ENCODE measurements at places on chromosomes 1 and 21.

DNA sequence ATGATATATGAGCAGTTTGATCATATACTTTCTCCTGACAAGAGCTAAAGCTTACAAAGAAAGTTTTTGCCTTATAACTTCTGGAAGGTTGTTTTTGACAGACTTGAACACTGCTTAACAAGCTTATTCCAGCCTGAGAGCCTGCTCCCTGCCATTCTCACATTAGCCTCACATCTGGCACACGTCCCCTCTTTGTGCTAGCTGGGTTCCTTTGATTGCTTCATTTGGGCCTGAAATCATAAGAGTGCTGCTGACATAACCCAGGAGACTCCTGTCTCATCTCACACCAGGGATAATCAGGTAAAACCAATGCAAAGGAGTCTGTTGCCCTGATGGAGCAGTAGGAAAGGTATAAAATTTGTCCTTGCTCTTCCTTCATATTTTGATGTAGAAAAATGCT is 1411.7 kb upstream of the B3GALT2 start:
- DNase-seq: no peak

- no peak for DNase-seq
These were observed 7.2 kb downstream of the CBR1 start for GRCh38 chr21:36076878-36077655.

- DNase-seq: no peak
These were observed 13.8 kb downstream of the TP53BP2 start for GRCh38 chr1:223831755-223832636.

- DNase-seq: no peak
These were observed 9.8 kb upstream of the COL6A1 start for GRCh38 chr21:45971616-45972352.

DNA sequence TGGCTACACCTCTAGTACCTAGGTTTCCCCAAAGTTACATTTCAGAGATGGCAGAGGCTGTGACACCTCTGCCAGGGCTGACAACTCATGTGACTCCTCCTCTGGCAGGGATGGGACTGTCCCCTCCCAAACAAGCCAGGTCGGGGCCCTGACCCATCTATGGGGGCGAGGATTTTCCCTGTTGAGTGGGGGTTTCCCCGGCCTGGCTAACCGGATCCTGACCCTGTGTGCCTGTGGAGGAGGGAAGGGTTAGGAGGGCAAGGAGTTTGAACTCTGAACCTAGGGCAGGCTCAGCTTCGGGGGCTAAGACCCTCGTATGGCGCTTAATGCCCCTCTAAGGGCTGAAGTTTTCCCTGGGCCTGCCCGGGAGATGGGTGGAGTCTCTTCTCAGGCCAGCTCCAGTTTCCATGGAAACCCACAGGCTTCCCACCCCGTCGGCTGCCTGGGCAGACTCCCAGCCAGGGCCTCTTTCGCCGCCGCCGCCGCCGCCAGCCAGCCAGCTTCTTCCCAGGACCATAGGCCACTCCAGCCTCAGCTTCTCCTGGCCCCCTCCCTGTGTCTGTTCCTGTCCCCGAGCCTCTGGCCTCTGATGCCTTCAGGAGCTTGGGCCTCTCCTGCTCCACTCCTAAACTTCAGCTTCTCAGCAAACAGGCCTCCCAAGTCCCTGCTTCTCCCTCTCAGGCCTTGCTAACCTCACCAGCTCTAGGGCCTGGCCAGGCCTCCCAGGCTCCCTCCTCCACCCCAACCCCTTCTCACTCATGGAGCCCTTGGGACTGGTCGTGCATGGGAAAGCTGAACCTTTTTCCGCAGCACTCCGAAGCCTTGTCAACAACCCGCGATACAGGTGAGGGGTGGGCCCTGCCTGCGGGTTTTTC is at the start of gene BTBD19:
Gene BTBD19, plus strand, starts transcription at position 461 of the 875 bp plus-strand sequence. Its CDS starts 298 bp downstream, at position 759.
- DNase-seq: peak; percentile 81

GRCh38 chr1:45522324-45523104 is 830 bp upstream of the PRDX1 start:
- no peak for DNase-seq

DNA sequence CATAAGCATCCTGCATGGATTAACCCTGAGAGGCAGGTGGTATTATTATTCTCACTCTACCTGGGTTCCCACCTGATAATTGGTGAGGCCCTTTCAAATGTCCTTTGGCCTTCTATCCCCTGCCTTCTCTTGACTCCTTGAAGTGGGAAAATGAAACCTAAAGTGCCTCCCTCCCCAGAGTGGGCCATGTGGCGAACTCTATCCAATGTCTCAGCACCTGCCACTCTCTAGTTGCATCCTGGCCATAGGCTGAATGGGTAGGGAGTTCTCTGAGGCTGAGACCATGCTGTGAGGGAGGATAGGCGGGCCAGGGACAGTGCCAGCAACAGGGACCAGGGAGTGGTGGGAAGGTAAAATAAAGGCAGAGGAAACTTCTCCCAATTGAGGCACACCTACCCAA is 35.3 kb downstream of the ELF3 start:
- DNase-seq: no peak

- DNase-seq: no peak
These were observed 67.7 kb upstream of the C1orf87 start for GRCh38 chr1:60141276-60141675.

GRCh38 chr1:75129660-75129982 is 4.6 kb upstream of the LHX8 start:
- DNase-seq: no peak

GRCh38 chr1:56676571-56677035 is 31.5 kb downstream of the PRKAA2 start:
- DNase-seq: no peak

DNA sequence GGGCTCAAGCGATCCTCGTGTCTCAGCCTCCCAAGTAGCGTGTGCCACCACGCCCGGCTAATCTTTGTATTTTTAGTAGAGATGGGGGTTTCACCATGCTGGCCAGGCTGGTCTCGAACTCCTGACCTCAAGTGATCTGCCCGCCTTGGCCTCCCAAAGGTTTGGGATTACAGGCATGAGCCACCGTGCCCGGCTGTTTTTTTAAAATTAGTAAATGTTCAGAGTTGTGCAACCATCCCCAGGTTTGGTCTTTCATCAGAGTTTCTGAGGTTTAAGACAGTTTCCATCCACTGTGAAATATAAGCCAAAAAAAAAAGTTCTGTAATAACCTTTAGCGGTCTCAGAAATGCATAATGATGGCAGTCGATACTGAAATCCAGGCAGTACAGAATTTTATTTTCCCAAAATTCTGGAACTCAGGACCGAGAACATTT is 550 bp upstream of the SYT11 start:
- DNase-seq: no peak

DNA sequence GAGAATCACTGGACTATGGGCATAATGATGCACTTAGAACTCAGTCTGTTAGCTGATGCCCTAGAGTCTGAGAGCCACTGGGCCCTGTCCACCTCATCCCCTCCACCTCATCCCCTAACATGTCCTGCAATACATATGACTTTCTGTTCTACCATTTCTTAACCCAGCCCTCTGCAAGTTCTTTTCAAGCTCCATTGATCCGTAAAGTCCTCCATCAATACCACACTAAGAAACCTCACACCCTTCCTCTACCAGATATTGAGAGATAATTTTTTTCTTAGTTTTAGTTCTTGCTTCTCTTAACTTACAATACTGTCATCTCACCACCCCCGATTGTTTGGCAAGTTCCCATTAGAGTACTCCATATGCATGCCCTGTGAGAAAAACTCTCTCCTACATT is 22.1 kb downstream of the FCRL4 start:
- no peak for DNase-seq

- DNase-seq: no peak
These were observed 631.6 kb upstream of the CAMK1G start for GRCh38 chr1:208951908-208952307.

- DNase-seq: no peak
These were observed 32.5 kb upstream of the COL6A2 start for GRCh38 chr21:46065215-46065913.

DNA sequence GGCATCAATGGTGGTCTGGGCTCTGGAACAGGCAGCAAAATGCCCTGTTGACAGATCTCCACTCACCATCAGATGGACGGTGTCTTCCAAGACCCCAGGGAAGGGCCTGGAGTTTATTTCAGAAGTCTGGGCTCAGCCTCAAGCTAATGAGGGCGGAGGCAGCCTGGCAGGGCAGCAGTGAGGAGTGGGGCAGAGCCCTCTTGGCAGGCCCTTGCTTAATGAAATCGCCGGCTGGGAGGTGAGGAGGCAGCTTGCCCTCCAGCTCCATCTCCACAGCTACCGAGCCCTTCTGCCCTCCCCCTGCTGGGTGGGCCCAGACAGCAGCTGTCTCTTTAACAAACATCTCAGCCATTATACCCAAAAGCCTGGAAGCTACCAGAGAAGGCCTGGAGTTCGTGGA is 22.0 kb upstream of the GRIK3 start:
- DNase-seq: no peak

DNA sequence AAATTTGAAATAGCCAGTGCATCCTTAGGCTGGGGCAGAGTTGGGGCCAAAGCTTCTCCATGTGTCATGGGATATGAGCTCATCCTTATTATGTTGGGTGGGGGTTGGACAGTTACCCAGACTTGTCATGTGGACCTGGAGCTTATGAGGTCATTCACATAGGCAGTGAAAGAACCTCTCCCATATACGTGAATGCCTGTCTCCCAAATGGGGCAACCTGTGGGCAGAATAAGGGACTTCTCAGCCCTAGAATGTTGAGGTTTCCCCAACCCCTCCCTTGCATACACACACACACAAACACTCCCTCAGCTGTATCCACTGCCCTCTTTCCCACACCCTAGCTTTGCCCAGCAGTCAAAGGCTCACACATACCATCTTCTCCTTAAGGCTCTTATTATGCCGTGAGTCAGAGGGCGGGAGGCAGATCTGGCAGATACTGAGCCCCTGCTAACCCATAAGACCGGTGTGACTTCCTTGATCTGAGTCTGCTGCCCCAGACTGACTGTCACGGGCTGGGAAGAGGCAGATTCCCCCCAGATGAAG is 2.3 kb upstream of the IVL start:
- no peak for DNase-seq

- DNase-seq: no peak
These were observed 48.7 kb downstream of the EIF2D start for GRCh38 chr1:206563367-206564207.

DNA sequence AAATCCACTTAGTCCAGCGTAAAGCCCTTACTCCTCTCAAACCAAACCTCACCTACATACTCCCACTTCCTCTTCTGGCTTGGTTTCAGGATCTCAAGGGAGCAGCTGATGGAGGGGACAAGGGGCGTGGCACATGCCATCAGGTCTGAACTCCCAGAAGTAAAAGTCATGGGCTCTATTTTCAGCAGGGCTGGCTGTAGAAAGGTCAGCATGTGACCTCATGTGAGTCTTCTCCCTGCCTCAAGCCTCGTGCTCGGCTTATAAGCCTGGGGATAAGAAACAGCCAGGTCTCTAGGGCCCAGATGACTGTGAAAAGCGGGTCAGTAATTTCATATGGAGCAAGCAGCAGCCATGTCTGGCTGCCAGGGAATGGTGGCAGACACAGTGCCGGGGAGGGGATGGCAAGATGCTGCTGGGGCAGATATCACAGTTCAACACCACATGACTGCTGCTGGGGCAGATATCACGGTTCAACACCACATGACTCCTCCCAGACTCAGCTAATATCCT is 227.9 kb downstream of the KCNH1 start:
- no peak for DNase-seq

- DNase-seq: no peak
These were observed 80.1 kb downstream of the SPAG17 start for GRCh38 chr1:118104951-118105350.

GRCh38 chr1:3034728-3035562 is 13.7 kb downstream of the ACTRT2 start:
- DNase-seq: no peak

- no peak for DNase-seq
These were observed 1.2 kb downstream of the HP1BP3 start for GRCh38 chr1:20785907-20786252.

GRCh38 chr1:163561580-163562295 is 240.0 kb downstream of the NUF2 start:
- DNase-seq: no peak

- DNase-seq: no peak
These were observed 6.7 kb downstream of the GADD45A start for GRCh38 chr1:67691712-67692111.

DNA sequence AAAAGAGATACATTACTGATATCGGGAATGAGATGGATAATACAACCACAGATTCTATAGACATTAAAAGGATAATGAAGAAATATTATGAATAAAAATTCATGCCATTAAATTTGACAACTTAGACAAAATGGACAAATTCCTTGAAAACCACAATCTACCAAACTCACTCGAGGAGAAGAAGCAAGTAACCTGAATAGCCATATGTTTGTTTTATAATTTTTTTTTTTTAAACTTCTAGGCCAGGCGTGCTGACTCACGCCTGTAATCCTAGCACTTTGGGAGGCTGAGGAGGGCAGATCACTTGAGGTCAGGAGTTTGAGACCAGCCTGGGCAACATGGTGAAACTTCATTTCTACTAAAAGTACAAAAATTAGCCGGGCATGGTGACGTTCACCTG is 327.9 kb downstream of the VAV3 start:
- DNase-seq: no peak

- DNase-seq: no peak
These were observed 77.2 kb downstream of the SCCPDH start for GRCh38 chr1:246801241-246802020.

- DNase-seq: no peak
These were observed 228.4 kb downstream of the RYR2 start for GRCh38 chr1:237270353-237270752.

GRCh38 chr1:221945669-221946068 is 203.8 kb upstream of the DUSP10 start:
- no peak for DNase-seq

- no peak for DNase-seq
These were observed 801 bp downstream of the TRAF5 start for GRCh38 chr1:211327346-211327921.

GRCh38 chr1:205449750-205450443 is 5.9 kb downstream of the BLACAT1 start:
- DNase-seq: no peak

GRCh38 chr1:6500544-6501278 is 9.2 kb upstream of the PLEKHG5 start:
- no peak for DNase-seq

GRCh38 chr1:1281533-1282321 is 1.5 kb downstream of the SCNN1D start:
- no peak for DNase-seq

DNA sequence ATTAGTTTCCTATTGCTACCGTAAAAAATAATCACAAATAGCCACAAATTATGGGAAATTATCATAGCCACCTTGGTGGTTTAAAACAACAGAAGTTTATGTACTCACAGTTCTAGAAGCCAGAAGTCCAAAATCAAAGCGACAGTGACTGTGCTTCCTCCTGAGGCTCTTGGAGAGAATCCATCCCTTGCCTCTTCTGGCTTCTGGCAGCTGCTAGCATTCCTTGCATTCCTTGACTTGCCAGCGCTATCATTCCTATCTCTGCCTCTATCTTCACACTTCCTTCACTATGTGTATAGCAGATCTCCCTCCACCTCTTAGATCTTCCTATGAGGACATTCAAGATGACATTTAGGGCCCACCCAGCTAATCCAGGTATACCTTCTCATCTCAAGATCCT is 180.1 kb upstream of the USP25 start:
- no peak for DNase-seq

GRCh38 chr1:157955857-157956256 is 37.6 kb upstream of the KIRREL1 start:
- DNase-seq: no peak

- no peak for DNase-seq
These were observed 94.8 kb upstream of the SGIP1 start for GRCh38 chr1:66439031-66439740.
